Stomach (tissue), 19 donors: ENCODE measurements at places on chromosomes 12 and 14. TPM values are rescaled to one million over a fixed set of nuclear protein-coding genes. Genes with fewer than 3 reads are reported as not detected.

The CD69 gene
- 2.9 TPM for polyA plus RNA-seq

The NUDT4 gene
- polyA plus RNA-seq, result 28.0 TPM

The ENO2 gene
- 9.3 TPM for polyA plus RNA-seq

The KRT85 gene
- polyA plus RNA-seq, result not detected

The FGD4 gene
- polyA plus RNA-seq, result 9.0 TPM

The DIABLO gene
- 36.1 TPM for polyA plus RNA-seq

The TEX52 gene
- not detected for polyA plus RNA-seq

The RPS6KL1 gene
- 2.5 TPM for polyA plus RNA-seq

The DEGS2 gene
- 4.3 TPM for polyA plus RNA-seq

The LALBA gene
- not detected for polyA plus RNA-seq

The SLC5A8 gene
- 0.03 TPM for polyA plus RNA-seq

The TOMM20L gene
- not detected for polyA plus RNA-seq

The CLBA1 gene
- polyA plus RNA-seq, result 4.2 TPM

The MYH7 gene
- 4.0 TPM for polyA plus RNA-seq

The DHRS2 gene
- 6.7 TPM for polyA plus RNA-seq

The SLCO1B1 gene
- polyA plus RNA-seq, result not detected

The MVK gene
- polyA plus RNA-seq, result 16.7 TPM

The KRT71 gene
- polyA plus RNA-seq, result not detected

The CPNE6 gene
- polyA plus RNA-seq, result not detected

The GUCY2C gene
- polyA plus RNA-seq, result not detected

The LRP1-AS gene
- polyA plus RNA-seq, result not detected

The TRHDE gene
- polyA plus RNA-seq, result 0.37 TPM

The CLSTN3 gene
- 2.4 TPM for polyA plus RNA-seq

The ADAMTS20 gene
- not detected for polyA plus RNA-seq

The GPR84 gene
- polyA plus RNA-seq, result 1.4 TPM

The RASAL1 gene
- 28.9 TPM for polyA plus RNA-seq

The BEGAIN gene
- polyA plus RNA-seq, result 0.75 TPM

The FOXG1 gene
- not detected for polyA plus RNA-seq

The FBRSL1 gene
- 17.6 TPM for polyA plus RNA-seq

The KRT3 gene
- polyA plus RNA-seq, result not detected

The CIPC gene
- 10.6 TPM for polyA plus RNA-seq

The TPPP2 gene
- not detected for polyA plus RNA-seq

The PYM1 gene
- 42.8 TPM for polyA plus RNA-seq

The TAPBPL gene
- polyA plus RNA-seq, result 13.0 TPM

The MIPOL1 gene
- 2.2 TPM for polyA plus RNA-seq

The AICDA gene
- polyA plus RNA-seq, result not detected

The RXYLT1 gene
- polyA plus RNA-seq, result 10.8 TPM

The NCOR2 gene
- 27.2 TPM for polyA plus RNA-seq

The MAP1LC3B2 gene
- polyA plus RNA-seq, result not detected

The RERGL gene
- 1.1 TPM for polyA plus RNA-seq

The MUCL1 gene
- polyA plus RNA-seq, result not detected

The C1QL4 gene
- not detected for polyA plus RNA-seq

The KRT2 gene
- polyA plus RNA-seq, result not detected

The GALNT8 gene
- polyA plus RNA-seq, result 0.28 TPM

The KRT86 gene
- not detected for polyA plus RNA-seq

The HOXC5 gene
- polyA plus RNA-seq, result not detected

The ACTR6 gene
- polyA plus RNA-seq, result 17.1 TPM

The FAM222A gene
- polyA plus RNA-seq, result 5.4 TPM

The SYNE3 gene
- 1.2 TPM for polyA plus RNA-seq

The NINJ2 gene
- polyA plus RNA-seq, result 5.0 TPM

The PITPNM2 gene
- polyA plus RNA-seq, result 4.6 TPM

The POMT2 gene
- polyA plus RNA-seq, result 8.3 TPM

The GPRC5A gene
- polyA plus RNA-seq, result 89.1 TPM

The RAPGEF3 gene
- polyA plus RNA-seq, result 33.1 TPM

The C3AR1 gene
- polyA plus RNA-seq, result 1.5 TPM
